ENCODE measurements at places on chromosomes 1 and 21.

GRCh38 chr1:41363591-41364320, 2.5 kb downstream of the FOXO6 start:
- DNase-seq = no peak

GRCh38 chr1:184940226-184940625, 34.1 kb downstream of the NIBAN1 start:
- DNase-seq = no peak

GRCh38 chr1:101235216-101235695, 1.6 kb upstream of the S1PR1 start:
- DNase-seq = no peak

DNA sequence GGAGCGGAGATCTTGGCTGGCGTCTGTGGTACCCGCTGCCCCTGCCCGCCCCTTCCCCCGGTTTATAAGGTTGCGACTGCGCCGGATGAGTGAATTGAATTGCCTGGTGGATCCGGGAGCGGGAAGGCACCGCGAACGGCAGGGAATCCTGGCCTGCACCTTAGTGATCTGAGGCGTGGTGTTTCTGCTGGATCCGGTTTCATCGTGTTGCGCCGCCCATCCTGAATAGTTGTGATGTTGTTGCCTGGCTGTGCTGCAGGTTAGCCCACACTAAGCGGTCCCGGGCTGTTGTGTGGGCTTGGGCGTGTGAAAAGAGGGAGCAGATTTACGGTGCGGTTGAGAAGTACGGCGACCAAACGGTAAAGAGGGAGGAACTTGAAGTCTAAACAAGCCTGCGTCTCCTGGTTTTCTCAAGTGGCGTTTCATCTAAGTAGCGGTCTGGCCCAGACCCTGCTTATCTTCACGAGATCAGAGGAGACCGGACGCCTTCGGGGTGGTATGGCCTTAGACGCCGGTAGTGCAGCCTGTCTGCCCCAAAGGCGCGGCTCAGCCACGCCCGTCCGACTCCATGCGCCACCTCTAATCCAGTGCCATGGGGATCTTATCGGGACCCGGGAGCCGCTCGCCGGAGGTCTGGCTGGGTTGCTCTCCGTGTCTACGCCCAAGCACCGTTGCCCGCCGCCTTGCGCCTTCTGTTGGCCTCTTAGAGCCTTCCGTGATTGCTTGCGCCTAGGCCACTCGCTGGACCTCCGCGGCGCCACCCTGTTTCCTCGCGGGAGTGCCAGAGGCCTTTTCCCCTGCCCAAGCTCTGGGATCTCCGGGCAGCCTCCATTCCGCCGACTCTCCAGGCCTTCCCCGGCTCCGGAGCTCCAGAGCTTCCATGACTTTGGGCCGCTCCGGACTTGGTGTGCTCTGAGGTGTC, 87.5 kb upstream of the RHOU start:
- DNase-seq = no peak

DNA sequence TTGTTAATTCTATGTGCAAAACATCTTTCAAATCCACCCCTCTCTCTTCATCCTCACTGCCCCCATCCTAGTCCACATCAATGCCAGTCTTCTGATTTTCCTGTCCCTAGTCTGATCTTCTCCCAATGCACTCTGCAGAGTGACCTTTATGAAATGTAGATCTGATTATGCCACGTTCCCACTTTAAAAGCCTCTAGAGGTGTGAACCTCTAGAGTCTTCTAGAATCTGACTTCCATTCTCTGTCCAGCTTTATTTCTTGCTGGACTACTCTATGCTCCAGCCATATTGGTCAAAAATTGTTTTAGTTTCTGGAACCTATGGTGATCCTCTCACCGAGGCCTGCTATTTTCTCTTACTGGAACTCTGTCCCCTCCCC, 32.5 kb downstream of the ZNF648 start:
- DNase-seq = no peak

GRCh38 chr1:23634840-23635651, 56.6 kb upstream of the RPL11 start:
- no peak for DNase-seq

GRCh38 chr1:156859523-156860112, 701 bp upstream of the INSRR start:
- no peak for DNase-seq

DNA sequence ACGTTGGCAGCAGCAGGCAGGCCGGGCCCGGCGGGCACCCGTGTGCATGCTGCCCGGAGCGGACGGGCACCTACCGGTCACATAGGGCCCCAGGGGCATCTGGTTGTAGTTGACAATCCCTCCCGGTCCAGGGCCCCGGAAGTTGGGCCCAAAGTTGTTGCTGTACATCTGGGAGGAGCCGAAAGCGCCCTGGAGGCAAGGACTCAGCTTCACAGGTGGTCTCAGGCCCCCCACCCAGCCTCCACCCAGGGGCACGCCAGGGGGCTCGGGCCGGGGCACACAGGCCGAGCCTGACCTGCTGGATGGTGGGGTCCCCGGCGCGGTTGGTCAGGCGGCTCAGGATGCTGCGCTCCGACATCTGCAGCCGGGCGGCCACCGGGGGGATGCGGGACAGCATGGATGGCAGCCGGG, 60.6 kb downstream of the KCNAB2 start:
- no peak for DNase-seq

GRCh38 chr1:104671684-104672353, 922.1 kb downstream of the AMY1C start:
- no peak for DNase-seq

- no peak for DNase-seq
These were observed 219.1 kb upstream of the ZC3H12A start for GRCh38 chr1:37255136-37255795.

DNA sequence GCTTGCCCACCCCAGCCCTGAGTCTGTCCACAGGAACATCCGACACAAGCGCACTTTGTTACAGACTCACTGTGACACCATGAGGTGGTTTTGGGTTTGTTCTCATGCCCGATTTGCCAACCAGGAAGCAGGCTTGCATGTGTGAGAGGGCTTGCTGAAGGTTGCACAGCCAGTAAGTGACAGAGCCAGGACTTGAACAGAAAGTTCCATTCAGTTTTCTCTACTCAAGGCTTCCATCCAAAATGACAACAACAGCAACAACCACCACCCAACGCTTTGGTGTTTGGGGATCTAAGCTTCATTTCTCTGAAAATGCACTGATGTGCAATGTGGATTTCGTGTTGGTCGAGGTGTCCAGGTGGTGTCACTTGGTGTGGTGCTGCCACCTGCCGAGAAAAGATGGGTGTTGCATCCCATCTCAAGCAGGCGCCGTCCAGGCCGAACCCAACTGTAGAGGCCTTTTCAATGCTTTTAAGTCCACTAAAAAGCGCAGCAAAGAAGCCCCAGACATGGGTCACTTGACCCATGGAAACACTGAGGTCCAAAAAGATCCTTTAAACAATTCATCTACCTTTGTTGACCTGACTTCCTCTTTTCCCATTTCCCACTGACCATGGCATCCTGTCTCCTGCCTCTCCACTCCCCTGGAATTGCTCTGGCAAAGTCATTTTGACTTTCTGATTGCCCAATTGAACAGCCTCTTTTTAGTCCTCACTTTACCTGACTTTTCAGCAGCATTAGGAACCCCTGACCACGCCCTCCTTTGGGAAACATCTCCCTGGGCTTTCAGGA, 12.2 kb downstream of the CITED4 start:
- DNase-seq = peak; percentile 61

GRCh38 chr1:51997974-51998382, 7.5 kb upstream of the RAB3B start:
- no peak for DNase-seq

- peak; percentile 16 for DNase-seq
These were observed 667 bp downstream of the TMEM50B start for GRCh38 chr21:33478935-33479678.

- DNase-seq = no peak
These were observed 31.2 kb upstream of the CFAP126 start for GRCh38 chr1:161398900-161399256.

DNA sequence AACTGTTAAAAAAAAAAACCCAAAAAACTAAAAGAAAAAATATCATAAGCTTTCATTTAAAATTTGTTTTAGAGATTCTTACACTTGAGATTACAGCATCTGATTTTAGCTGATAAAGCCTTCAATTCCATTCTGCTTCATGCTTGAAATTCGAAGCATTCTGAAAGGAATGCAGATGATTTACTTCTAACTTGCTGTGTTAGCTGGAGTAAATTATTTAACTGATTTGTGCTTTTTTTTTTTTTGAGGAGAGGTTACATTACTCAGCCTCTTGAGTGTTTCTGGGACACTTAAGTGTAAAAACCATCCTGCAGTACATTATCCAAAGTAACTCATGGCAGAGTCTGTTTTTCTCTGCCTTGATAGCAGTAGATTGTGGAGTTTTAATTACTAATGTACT, 4.5 kb upstream of the TRIM67 start:
- no peak for DNase-seq

DNA sequence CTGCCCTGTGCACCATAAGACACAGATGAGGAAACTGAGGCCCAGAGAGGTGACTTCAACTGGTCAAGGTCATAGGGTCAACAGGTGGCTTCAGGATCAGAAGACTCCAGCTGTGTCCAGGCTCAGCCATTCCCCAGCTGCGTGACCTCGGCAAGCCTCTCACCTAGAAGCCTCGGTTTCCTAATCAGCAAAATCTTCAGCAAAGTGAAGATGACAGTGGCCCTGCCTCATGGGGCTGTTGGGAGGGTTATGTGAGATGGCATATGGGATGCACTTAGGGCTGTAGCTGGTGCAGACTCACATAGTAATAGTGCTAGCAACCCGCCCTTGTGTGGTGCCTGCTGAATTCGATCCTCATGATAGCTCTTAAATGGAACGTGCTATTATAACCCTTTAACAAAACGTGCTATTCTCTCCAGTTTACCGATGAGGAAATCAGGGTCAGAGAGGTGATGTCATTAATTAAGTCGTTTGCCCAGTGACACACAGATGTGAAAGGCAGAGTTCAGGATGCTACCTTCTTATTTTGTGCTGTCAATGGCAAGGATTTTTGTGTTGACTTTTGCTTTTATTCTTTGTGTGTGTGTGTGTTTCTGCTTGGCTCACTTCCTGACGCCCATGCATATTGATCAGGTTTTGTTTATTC, 472.9 kb downstream of the MATN1 start:
- DNase-seq = no peak

DNA sequence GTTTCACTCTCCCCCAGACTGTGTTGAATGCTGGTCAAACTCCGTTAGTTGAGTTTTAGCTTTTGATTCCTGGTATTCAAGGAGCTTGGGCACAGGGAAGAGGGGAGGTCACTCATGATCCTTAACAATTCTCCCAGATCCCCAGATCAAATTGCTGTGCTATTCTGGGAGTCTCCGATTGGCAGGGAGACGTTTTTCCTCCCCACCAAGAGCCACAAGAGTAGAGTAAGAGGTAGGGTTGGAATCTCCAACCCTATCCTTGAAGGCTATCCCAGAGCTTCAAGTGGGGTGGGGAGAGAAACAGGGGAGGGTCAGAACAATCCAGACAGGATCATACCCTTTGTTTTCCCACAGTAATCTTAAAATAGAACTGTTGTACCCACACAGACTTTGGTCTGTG, 576 bp upstream of the TPM3 start:
- no peak for DNase-seq

GRCh38 chr1:226772446-226773139, 33.5 kb upstream of the ITPKB start:
- no peak for DNase-seq

- peak; percentile 8 for DNase-seq
These were observed 343.4 kb downstream of the MATN1 start for GRCh38 chr1:30379684-30380624.

- no peak for DNase-seq
These were observed 132.7 kb downstream of the GPATCH2 start for GRCh38 chr1:217498209-217498608.

DNA sequence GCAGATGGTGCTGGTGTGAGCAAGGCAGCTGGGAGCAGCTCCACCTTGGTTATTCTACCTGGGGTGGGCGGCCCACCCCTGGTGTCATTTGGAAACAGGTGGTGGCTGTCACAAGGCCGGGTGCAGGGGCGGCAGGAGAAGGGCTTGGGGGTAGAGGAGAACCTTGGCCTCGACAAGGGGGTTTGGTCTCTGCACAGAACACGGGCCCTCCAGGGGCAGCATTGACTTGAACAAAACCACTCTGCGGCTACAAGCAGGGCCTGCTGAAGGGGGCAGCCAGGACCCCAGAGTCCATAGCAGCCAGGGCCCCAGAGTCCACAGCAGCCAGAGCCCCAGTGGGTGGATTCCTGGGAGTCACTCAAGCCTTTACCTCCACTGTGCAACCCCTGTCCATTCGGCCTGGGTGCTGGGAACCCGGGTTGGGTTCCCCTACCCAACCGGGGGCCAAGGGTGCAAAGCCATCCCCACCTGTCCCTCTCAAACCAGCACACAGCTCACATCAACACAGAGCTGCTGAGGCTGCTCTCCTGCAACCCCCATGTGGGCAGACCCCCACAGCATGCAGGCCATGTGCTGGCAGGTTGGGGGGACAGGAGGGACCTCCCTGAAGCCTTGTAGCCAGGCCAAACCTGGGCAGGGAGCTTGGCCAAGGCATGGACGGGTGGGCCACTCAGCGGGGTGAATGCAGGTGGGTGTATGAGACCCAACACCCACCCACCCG, 7.7 kb downstream of the TRIM11 start:
- DNase-seq = no peak

DNA sequence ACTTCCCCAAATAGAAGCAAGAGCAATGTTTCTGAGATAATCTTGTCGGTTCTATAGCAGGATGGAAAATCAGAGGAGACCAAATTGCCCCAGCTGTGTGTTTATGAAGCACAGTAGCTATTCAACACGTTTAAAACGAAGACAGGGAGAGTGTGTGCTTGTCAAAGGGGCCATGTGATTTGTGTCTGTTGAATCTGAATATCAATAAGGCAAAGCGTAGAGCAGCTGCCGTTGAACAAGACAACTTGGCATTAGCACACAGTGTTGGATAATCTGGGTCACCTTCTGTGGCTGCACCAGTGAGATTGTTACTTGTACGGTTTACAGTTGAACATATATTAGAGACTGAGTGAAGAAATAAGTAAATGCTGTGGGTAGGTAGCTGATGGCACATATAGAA, 1.0 kb downstream of the CRB1 start:
- no peak for DNase-seq

DNA sequence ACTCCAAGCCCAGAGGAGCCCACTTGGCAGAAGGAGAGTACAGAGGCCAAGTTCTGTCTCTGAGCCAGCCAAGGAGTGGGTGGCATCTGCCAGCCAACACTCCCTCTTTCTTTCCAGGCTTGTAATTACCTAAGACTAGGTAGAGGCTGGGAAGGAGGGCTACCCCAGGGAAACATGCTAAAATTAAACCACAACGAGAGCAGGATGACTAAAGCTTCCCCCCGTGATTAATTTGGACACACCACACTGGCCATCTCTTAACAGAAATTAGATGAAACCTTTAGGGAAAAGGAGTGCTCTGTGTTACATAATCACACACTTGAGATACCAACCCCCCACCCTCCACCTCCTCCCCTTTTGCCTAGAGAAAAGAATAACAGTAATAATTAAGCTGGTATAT, 102.1 kb upstream of the ZC3H12A start:
- DNase-seq = no peak

DNA sequence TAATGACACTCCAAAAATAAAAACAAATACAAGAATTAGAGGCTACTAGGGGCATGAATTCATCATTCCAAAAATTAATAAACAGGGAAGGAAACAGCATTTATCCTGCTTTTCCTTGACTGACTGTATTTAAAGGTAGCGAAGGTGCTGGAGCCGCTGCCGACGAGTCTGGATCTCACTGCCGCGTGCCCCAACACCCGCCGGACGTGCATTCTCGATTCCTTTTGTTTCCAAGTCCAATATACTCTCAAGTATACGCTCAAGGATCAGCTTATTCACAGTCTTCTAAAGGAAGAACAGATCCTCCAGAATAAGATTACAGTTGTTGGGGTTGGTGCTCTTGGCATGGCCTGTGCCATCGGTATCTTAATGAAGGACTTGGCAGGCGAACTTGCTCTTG, 88.2 kb upstream of the GNG4 start:
- no peak for DNase-seq
